ENCODE measurements at places on chromosomes 6 and 20.

DNA sequence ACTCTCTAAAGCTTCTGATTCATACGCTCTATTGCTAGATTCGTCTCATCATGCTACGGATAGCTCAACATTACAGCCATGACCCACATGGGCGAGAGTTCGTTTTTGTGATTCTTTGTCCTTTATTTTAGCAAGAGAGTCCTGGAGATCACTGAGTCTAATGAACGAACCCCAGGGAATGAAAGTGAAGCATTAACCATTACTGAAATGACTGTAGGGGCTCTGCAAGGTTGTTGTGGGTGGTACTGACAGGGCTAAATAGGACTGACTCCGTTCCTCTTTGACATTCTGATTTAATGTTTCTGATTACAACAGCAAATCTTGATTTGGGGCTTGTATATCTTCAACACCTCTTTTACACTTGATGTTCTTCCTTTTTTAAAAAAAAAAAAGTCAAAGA, 13.7 kb upstream of the RTF2 start:
- peak overlapping the region; percentile 41 for H3K27ac ChIP-seq
- H3K4me1 ChIP-seq, result no peaks in the 10 kb centered on the region
- DNase-seq, result no peak
- H3K27me3 ChIP-seq, result no peaks in the 10 kb centered on the region
- no peak overlapping the region for H3K4me3 ChIP-seq

DNA sequence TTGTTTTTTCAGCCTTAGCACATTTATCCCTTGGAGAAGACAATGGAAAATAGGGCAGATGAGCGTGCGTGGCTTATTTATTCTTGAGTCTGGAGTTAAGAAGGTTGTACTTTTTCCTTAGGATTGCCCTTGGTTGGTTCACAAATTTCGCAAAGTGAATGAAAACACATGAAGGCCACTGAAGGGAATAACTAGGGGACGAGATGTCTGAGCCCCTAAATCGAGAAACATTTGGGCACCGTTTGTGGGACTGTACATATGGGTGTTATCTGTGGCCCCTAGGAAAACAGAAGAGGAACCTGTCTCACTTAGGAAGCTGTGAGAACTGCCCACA, 19.4 kb upstream of the TRIM27 start:
- no peaks in the 10 kb centered on the region for H3K27me3 ChIP-seq
- peak overlapping the region; percentile 98 for H3K27ac ChIP-seq
- H3K4me3 ChIP-seq, result peak overlapping the region; percentile 93
- peaks cover 49% of the 10 kb centered on the region for H3K36me3 ChIP-seq

- H3K36me3 ChIP-seq, result peaks cover 6% of the 10 kb centered on the region
- H3K4me1 ChIP-seq, result no peaks in the 10 kb centered on the region
- H3K27me3 ChIP-seq, result no peaks in the 10 kb centered on the region
- H3K4me3 ChIP-seq, result no peak overlapping the region
Observed at GRCh38 chr20:16474363-16474762, 98.9 kb downstream of the KIF16B start.

- H3K27me3 ChIP-seq, result no peaks in the 10 kb centered on the region
- no peak overlapping the region for H3K4me3 ChIP-seq
- H3K36me3 ChIP-seq, result peaks cover 3% of the 10 kb centered on the region
- no peak overlapping the region for H3K27ac ChIP-seq
- H3K4me1 ChIP-seq, result peaks cover 15% of the 10 kb centered on the region
Observed at GRCh38 chr6:2021713-2022125, 223.7 kb downstream of the GMDS start.

- H3K36me3 ChIP-seq, result no peaks in the 10 kb centered on the region
- H3K27ac ChIP-seq, result no peak overlapping the region
- H3K4me3 ChIP-seq, result no peak overlapping the region
- no peaks in the 10 kb centered on the region for H3K4me1 ChIP-seq
- no peaks in the 10 kb centered on the region for H3K27me3 ChIP-seq
Observed at GRCh38 chr6:132085731-132086130, 134.6 kb upstream of the CCN2 start.
